Astrocyte of the spinal cord (primary cell): ENCODE measurements at places on chromosomes 2 and 18.
A peak's percentile ranks its signal among the peaks of the same experiment; 100 is the strongest.

- no peak for DNase-seq
Measured at GRCh38 chr2:126041391-126042047, 614.4 kb upstream of the GYPC start.

DNA sequence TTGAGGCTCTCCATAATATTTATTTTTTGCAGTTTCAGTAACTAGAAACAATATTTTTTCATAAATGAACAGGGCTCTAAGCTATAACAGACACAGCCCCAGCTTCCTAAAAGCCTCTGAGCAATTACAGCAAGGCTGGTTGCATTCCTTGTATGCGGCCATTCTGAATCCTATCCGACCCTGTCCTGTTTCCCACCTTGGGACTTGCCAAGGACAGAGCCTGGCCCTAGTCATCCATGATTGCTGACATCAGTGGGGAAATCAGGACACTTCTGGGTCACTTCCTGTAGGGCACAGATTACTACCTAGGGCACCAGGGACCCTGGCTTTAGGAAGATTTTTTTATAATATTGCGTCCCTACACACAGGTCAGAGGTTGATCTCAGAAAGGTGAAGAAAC lies 5.5 kb downstream of the TMEM177 start:
- DNase-seq, result no peak

DNA sequence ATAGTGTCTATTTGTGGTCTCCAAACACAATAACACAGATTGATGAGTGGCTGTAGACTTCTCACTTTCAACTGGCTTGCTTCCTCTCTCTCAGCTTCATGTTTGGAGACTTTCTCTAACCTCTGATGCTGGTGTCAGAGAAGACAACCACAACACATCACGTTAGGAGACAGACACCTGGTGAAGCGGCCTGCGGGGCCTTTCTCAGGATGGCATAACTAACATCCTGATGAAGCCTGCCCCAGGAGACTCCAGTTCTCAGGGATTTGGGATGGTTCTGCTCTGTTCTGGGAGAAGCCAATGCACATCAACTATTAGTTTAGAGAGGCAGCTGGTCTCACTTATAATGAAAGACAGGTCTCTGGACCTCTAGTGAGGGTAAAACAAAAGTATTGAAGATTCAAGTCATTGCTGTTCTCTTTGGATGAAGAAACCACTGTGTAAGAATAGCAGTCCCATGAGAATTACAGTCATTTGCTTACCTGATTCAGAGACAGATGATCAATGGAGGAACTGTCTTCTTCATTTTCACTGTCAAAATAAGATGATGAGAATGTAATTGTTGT lies 2.0 kb downstream of the IL1A start:
- DNase-seq, result no peak

- no peak for DNase-seq
Measured at GRCh38 chr2:109216332-109216731, 87.3 kb downstream of the SH3RF3 start.

DNA sequence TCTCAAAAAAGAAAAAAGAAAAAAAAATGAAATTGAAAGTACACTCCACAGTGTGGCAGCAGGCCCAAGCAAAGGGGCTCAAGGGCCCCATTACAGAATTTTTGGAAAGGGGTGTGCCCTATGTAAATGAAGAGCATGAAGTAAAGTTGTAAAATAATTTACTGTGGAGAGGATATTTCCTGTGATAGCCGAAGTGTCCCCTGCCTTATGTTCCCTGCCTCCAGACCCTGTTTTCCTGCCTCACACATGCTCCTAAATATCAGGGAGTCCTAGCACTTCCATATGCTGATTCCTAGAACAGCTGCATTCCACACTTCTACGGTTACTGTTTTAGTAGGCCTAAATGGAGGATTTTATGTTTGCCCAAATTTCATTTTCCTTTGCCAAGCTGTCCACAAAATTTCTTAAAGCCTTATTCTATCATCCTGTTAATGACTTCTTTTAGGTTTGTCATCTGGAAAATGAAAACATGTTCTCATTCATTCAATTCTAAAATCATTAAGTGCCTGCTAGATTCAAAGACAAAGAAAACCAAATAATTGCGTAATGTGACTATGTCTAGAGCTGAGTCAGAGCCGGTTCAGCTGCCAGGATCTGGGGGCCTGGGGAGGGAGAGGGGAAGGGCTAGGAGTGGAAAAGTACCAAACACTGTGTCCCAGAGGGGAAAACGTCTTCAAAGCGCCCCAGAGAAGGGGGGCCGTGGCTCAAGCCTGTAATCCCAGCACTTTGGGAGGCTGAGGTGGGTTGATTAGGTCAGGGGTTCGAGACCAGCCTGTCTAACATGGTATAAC lies 25.9 kb upstream of the IMPA2 start:
- peak; percentile 95 for DNase-seq

- peak; percentile 71 for DNase-seq
Measured at GRCh38 chr2:219368690-219369191, 19.0 kb downstream of the DNPEP start.

GRCh38 chr2:54597153-54597848 lies 126.2 kb upstream of the EML6 start:
- peak; percentile 59 for DNase-seq

DNA sequence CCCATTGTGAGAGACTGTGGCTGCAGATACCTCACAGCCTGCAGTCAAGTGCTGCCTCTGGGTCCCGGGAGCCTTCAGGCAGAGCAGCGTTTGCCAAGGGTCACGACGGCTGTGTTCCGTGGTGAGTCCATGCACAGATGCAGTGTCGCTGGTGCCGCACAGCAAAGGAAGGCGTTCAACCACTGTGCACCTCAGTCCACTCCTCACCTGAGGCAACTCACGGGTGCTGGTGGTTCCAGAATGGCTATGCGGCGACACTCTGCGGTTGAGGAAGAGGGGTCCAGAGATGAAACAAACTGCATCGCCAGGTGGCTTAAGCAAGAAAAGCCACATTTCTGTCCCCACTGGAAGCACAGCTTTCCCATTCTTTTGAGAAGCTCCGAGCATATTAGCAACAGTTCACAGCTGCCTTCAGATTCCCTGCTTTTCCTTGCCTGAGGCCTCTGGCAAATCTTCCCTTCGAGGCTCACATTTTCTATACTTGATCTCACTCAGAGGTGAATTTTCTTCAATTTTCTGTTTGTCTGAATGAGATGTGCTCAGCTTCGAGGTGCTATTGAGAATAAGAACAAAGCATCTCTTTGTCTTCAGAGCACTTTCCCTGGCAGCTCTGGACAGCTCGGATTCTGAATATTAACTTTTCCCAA lies 208.8 kb upstream of the TWIST2 start:
- DNase-seq, result no peak

GRCh38 chr18:9101730-9102507 lies 580 bp upstream of the NDUFV2 start:
- DNase-seq, result peak; percentile 67

DNA sequence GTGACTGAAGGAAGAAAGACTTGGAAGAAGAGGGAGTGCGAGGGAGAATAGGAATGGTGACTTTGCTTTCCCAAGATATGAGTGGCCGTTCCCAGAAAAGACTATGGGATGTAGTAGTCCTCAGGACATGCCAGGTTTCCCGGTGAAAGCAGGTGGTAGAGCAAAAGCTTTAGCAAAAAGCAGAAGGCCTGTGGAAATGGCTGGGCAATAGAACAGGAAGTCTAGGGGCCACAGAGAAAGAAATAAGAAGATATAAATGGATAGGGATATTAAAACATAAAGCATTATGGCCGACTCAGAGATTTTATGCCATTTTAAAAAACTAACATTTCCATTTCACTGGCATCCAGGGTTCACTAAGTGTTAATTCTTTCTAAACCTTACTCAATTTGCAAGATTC lies 1.2 kb upstream of the SERPINB13 start:
- DNase-seq, result no peak

DNA sequence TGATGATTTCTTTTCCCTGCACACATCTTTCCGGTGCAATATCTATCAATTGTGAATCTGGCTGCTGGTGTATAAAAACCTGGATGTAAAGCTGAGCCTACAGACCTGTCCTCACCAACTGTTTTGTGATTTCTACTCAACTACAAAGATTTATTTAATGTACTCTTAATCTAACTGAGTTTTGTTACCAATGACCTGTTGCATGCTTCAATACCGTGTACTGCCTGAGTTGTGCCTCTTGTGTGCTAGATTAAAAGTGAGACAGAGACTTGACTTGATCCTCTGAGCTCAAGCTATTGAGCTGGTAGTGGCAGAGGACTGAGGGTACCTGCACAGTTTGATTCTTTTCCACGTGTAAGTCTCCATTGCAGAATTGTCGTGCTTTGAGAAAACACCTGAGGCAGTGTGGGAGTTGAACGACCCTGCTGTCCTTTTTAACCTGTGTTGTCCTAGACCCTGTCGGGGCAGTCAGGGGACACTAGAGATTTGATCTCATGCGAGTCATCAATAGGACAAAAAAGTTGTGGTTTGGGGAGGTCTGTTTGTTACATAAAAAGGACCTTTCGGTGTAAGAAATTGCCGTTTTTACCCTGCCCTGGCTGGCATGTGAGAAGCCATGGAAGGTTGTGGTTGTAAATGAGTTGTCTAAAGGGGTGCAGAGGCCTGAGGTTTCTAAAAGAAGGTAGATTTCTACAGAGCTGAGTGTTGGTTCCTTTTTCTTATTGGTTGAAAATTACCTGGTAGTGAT lies 231.3 kb downstream of the ALPK2 start:
- DNase-seq, result no peak

DNA sequence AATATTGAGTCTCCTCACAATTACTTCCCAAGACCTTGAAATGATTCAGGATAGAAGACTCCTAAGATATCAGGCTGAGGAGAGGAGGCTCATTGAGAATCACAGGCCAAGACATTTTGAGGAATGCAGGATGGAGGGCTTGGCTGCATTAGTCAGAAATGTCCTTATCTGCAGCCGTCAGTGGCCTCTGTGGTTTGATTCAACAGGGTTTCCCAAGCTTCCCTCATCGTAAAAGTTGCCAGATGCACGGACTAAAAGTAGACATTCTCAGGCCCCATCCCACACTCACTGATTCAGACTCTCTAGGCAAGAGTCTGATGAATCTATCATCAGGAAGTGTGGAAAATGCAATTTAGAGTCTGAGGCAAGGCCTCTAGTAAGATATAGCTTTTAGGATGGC lies 34.0 kb upstream of the TMEM178A start:
- DNase-seq, result peak; percentile 90

DNA sequence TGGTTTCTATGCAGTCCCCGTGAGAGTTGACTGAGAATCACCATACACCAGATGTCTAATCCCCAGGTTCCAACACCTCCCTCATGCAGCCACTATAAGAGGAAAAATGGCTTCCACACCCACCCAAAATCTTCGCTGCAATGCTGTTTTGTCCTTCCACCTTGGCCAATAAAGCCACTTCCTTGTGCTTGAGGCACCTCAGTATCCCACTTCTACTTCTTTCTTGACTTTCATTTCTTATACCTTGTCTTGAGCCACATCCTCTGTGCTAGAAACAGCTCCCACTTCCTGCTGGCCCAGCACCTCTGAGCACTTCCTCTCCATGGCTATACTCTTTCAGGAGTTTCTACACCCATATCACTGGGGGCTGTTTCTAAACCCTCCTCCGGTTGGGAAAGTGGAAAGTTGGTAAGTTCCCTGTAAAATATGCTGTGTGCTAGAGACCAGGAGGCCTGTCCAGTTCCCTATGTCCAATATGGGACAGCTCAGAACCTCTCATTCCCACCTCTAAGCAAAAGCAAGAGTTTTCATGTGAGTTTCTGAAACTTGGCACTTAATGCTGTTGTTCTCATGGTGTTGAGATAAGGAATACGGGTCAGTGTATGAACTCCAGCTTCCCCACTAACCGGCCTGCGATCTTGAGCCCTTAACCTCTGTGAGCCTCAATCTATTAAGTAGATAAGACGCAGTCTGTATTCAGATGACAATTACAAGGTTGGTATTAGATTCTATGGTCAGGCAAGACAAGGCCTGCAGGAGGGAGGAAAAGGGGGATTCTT lies 209.1 kb upstream of the ID2 start:
- DNase-seq, result no peak

GRCh38 chr2:166627893-166628292 lies 133.8 kb upstream of the SCN7A start:
- DNase-seq, result no peak

GRCh38 chr18:50651334-50651733 lies 91.4 kb downstream of the MAPK4 start:
- no peak for DNase-seq

GRCh38 chr2:231348173-231348572 lies 47.3 kb upstream of the B3GNT7 start:
- no peak for DNase-seq

- DNase-seq, result no peak
Measured at GRCh38 chr18:53219853-53220252, 879.9 kb downstream of the DCC start.

DNA sequence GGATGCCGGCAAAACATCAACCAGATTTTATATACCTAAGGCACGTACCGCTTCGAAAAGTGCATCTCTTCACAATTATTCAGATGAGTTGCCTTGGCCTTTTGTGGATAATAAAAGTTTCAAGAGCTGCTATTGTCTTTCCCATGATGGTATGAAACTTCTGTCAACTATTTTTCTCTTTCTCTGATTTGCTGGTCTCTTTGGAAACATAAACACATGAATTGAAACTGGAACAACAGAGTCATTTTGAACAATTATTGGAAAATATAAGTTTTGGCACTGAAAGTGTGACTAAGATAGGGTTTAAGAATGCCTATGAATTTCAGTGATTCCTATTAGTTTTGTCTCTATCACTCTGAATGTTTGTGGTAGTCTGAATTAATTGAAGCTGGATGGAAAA lies 109.9 kb downstream of the DPP4 start:
- no peak for DNase-seq

DNA sequence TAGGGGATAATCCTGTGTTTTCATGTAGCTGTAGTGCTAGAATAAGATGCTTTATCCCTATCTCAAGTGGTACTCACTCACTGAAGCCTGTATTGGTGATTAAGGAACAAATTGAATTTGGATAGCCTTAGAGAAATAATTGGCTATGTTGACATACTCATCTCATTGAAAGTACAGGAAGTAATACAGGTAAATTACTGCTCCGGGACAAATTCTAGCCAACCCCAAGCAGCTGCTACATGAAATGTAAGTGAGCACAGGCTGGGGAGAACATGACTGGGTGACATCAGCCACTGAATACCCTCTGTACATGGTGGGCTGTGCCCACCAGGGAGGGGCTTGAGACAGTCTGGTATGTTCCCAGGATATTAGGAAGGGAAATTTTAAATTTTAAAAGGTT lies 188.4 kb upstream of the RASGRP3 start:
- no peak for DNase-seq

GRCh38 chr2:45009303-45009927 lies at the start of gene SIX2:
Gene SIX2, minus strand, starts transcription at chr2:45009452. Its CDS starts 342 bp downstream, at chr2:45009110.
- DNase-seq, result peak; percentile 97

- DNase-seq, result no peak
Measured at GRCh38 chr2:56287974-56288373, 104.2 kb downstream of the CCDC85A start.

GRCh38 chr2:207143215-207144172 lies 22.3 kb downstream of the KLF7 start:
- peak; percentile 80 for DNase-seq

DNA sequence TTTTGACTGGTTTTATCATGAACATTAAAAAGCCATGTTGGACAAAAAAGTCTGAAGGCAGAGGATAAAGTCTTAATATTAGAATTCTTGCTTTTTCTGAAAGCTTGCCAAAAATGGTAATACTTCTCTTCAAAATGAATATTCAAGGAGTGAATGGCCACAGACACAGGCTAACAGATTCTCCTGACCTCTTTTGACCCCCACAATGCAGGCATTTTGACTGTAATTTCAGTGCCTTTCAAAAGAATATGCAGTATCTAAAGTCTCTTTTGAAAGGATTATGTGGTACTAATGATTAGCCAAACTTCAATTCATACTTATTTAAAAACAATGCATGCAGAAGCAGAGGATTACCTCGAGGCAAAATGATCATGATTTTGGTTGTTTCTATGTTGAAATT lies 557.8 kb upstream of the GCFC2 start:
- DNase-seq, result no peak

GRCh38 chr2:27024188-27024587 lies 8.6 kb upstream of the TMEM214 start:
- DNase-seq, result no peak
